ENCODE measurements at places on chromosomes 4 and X.

DNA sequence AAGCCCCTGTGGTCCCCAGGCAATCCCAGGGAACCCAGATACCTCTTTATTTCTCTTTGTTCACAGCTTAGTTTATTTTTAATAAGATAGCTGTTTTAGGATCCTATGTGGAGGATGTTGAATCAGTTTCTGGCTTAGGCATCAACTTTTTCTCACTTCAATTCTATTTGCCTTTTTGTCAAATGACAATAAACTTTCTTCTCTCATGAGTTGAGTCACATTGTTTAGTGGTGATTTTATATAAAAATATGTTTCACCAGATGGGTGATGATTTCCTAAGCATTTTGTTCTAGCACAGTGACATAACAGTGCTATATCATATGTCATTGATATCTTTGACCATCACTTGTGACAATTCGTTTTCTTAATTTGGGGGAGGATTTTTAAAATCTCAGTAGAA is 198.1 kb upstream of the PUDP start:
- no peak for DNase-seq

GRCh38 chr4:153160821-153161220 is 43.4 kb upstream of the TRIM2 start:
- no peak for DNase-seq

- DNase-seq = no peak
These were observed 1659.8 kb upstream of the ADGRL3 start for GRCh38 chr4:59540311-59540710.

DNA sequence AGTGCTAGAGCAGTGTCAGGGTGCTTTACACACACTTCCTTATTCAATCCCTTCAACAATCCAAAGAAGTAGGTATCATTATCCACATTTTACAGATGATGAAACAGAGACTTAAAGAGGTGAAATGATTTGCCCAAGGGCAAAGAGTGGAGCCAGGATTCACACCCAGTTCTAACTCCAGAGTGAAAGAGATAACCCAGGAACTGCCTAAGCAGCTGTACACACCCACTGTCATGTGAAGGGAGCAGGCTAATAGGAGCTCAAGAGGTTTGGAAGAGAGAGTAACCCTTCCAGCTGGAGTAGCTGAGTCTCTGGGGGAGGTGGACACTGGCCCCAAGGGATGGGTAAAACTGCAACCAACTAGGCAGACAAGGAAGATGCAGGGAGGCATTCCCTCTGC is 92.5 kb downstream of the FBXL5 start:
- no peak for DNase-seq

DNA sequence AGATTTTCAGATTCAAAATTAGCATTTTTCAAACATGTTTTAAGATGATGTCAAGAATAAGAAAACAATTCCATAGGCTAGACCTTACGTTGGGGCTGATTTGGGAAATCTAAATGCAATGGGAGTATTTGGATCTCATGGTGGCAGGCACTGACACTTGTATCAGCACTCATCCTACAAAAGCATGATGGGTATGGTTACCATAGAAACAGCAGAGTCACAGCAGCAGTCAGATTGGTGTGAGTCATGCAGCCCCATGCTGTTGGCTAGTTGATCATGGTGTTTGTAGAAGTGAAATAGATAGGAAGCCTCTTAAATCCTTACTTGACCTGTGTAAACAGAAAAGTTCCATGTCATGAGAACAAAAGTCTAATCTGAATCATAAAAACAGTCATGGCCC is 1637.3 kb upstream of the PABPC4L start:
- DNase-seq = no peak

GRCh38 chr4:60544981-60545380 is 655.1 kb upstream of the ADGRL3 start:
- no peak for DNase-seq

- no peak for DNase-seq
These were observed 25.8 kb upstream of the PBDC1 start for GRCh38 chrX:76147106-76147505.

DNA sequence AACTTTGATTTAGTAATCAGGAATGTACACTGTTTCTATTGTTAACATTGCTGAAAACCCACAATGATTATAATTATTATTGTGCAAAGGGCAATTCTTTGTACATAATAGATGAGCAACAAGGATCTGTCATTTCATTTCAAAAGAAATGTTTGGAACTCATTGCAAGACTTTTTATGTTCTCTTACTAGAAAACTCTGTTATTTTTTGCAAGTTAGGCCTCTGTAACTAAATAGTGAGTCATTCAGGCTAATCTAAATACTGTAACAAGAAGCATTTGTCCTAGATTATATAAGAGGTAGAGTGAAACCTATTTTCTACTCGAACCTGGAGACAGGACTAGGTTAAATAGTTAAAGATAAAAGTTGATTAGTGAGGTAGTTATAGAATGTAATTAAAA is 93.2 kb upstream of the FAM47B start:
- DNase-seq = no peak

- no peak for DNase-seq
These were observed 72.2 kb downstream of the CRLF2 start for GRCh38 chrX:1140236-1140681.

DNA sequence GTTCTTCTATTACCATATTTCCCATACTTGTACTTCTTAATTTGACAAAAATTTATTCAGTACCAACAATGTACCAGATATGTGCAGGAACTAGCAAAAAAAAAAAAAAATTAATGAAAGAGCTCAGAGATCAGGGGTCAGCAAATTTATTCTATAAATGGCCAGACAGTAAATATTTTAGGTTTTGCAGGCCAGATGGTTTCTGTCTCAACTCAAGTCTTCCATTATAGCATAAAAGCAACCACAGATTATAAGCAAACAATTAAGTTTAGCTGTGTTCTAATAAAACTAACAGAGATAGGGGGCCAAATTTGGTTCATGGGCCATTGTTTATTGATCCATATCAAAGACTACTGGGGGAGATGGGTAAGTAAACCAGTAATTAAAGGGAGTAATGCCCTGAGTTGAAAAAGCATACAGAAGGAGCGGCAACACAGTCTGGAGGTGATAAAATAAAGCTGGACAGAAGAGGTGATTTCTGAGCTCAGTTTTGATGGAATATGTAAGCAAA is 19.3 kb downstream of the NEK1 start:
- DNase-seq = no peak

Data from T-helper 1 cell (primary cell).